H4 (cell line): ENCODE measurements at places on chromosomes 1 and 21.
A peak's percentile ranks its signal among the peaks of the same experiment; 100 is the strongest.

DNA sequence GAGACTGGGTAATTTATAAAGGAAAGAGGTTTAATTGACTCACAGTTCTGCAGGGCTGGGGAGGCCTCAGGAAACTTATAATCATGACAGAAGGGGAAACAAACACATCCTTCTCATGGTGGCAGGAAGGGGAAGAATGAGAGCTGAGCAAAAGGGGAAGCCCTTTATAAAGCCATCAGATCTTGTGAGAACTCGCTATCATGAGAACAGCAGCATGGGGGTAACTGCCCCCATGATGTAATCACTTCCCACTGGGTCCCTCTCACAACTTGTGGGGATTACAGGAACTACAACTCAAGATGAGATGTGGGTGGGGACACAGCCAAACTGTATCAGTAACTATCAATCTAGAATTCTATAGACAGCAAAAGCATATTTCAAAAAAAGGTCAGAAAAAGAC, 64.7 kb upstream of the ACTRT2 start:
- DNase-seq = no peak

- no peak for DNase-seq
Measured at GRCh38 chr1:55848906-55849305, 633.7 kb upstream of the USP24 start.

- DNase-seq = peak; percentile 81
Measured at GRCh38 chr1:17569200-17570139, 30.0 kb downstream of the ARHGEF10L start.

- no peak for DNase-seq
Measured at GRCh38 chr1:48756683-48757316, 19.9 kb downstream of the BEND5 start.

- DNase-seq = peak; percentile 90
Measured at GRCh38 chr1:145964328-145965118, at the start of the genes ANKRD34A and POLR3GL. Gene ANKRD34A, minus strand, starts transcription at chr1:145964575. Its CDS starts 2,816 bp downstream, at chr1:145961759. Gene POLR3GL, plus strand, starts transcription at chr1:145964690. Its CDS starts 10,176 bp downstream, at chr1:145974866.

DNA sequence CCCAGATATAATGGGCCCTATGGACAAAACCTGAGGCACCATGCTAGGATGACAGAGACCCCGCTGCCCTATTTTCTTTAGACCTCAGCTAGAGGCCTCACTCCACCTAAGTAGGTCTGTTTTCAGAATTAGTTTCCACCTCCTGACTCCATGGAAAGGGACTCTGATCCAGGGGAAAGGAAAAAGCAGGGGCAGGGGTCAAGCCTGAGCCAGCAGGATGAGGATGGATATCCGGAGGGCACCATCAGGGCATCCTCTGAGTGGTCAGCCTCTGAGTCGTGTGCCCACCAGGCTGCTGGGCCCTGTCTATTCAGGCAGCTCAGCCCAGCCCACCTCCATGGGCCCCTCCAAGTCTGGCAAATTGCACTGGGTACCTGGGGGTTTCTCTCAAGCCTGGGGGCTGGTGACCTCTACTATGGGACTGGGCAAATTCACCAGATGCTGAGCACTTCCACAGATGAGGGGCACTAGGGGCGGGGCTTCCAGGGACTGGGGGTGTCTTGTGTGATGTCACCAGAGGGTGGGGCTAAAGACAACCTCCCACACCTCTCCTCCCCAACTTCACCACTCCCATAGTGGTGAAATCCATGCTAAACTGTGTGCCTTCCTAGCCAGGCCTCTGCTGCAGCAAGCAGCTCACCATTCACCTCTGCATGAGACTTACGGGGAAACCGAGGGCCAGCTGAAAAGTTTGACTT, 5.5 kb downstream of the PAQR7 start:
- DNase-seq = no peak

DNA sequence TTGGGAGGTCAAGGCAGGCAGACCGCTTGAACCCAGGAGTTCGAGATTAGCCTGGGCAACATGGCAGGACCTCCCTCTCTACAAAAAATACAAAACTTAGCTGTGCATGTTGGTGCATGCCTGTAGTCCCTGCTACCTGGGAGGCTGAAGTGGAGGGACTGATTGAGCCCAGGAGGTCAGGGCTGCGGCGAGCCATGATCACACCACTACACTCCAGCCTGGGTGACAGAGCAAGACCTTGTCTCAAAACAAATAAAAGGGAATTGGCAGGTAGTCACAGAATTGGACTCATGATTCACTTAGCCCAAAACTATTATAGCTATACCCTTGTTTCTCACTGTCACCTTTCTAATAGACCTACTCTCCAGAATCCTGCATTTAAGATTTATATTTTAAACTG, 5.5 kb downstream of the TADA1 start:
- DNase-seq = no peak
